ENCODE measurements at places on chromosomes 11 and 22.

DNA sequence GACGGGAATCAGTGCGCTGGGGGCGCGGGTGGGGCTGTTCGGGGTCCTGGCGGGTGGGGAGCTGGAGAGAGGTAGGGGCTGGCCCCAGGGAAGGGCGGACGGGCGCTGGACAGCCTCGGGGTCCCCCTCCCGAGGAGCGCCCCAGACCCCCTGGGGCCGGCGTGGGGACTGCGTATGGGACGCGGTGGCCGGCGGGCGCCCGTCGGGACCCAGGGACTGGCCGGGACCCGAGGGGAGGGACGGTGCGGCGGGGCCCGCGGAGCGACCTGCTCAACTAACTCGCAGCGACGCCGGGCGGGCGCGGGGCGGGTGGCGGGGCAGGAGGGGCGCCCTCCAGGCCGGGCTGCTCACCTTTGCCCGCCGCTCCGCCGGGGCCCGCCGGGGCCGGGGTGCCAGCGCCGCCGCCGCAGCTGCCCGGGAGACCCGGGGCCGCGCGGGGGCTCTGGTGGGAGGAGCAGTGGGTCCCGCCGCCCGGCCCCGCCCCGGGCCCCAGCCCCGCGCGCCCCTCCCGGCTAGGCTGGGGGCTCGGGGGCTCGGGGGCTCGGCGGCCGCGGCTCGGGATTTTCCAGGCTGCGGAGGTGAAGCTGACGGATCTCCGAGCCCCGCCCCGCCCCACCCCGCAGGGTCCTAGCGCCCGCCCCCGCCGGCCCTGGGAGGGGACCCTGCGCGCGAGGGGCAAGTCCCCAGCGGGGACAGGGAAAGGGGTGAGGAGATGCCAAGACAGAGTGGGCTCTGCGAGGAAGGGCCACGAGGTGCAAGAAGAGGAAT, 12.3 kb downstream of the STARD10 start:
- DNase-seq: peak; percentile 14

GRCh38 chr22:37486224-37486845, at the start of gene MFNG:
Gene MFNG (minus strand): TSS chr22:37486384. CDS start chr22:37486177, 207 bp downstream.
- DNase-seq: peak; percentile 87

- no peak for DNase-seq
These were observed 108.4 kb downstream of the RPL27A start for GRCh38 chr11:8790968-8791367.

DNA sequence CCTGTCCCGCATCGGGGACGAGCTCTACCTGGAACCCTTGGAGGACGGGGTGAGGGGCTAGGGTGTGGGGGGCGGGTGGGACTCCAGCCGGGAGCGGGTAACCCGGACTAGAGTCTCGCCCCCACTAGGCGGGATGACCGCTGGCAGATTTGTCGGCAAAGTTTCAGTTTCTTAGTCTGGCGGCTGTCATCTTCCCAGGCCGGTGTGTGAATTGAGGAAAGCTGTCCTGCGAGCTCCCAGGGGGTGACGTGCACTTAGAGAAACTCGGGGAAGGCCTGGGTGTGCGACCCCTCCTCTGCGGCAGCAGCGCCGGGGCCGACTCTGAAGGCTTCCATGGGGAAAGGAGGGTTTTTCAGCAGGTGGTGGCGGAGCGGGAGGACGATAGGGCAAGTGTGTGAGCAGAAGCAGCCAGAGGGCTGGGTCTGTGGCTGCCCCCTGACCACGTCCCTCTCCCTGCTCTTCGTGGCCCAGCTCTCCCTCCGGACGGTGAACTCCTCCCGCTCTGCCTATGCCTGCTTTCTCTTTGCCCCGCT, 463 bp downstream of the RAD9A start:
- DNase-seq: no peak

DNA sequence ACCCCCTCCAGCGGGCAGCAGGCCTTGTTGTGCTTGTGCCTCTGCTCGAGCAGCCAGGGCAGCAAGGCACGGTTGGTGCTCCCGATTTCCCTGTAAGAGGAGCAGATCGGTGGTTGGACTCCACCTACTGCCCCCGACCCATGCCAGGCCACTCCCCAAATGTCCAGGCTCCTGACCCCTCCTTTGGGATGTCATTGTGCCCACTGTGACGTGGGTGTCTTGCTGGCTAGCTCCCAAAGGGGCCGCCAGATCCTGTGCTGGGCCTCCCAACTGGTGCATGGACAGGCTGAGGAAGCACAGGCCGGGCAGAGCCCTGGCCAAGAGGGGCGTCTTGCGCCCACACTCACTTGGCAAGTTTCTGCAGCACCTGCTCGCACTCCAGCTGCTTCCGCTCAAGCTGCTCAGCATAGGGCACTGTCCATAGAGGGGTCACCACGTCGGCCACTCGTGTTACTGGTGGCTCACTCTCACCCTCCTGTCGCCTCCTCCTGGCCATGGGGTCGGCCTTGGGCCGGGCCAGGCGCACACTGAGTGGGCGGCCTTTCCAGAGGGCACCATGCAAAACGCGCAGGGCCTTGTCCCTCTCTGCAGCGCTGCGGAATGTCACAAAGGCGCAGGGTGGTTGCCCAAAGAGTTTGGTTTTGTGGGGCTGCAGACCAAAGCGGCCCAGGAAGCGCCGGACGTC, at the start of gene RANBP1:
Gene RANBP1 (plus strand): TSS at position 414 of the 685 bp plus-strand sequence. CDS start 81 bp downstream, at position 495.
- no peak for DNase-seq

GRCh38 chr11:124483422-124483821, 37.9 kb upstream of the OR8B8 start:
- DNase-seq: no peak
